Activated CD4-positive, alpha-beta T cell treated with anti-CD3 and anti-CD28 coated beads, Interleukin-10, Interleukin-2, amounts not matched to agents 100 ng/mL and 50 ng/mL, durations not matched to agents 16 hours and 8 hours (primary cell): ENCODE measurements at places on chromosomes 1 and 21.

GRCh38 chr1:3213730-3214129 lies 144.7 kb downstream of the PRDM16 start:
- no peak for DNase-seq

GRCh38 chr1:14113271-14113670 lies 413.3 kb downstream of the PRDM2 start:
- no peak for DNase-seq

GRCh38 chr1:241485145-241485544 lies 34.4 kb downstream of the FH start:
- DNase-seq: peak; percentile 27

DNA sequence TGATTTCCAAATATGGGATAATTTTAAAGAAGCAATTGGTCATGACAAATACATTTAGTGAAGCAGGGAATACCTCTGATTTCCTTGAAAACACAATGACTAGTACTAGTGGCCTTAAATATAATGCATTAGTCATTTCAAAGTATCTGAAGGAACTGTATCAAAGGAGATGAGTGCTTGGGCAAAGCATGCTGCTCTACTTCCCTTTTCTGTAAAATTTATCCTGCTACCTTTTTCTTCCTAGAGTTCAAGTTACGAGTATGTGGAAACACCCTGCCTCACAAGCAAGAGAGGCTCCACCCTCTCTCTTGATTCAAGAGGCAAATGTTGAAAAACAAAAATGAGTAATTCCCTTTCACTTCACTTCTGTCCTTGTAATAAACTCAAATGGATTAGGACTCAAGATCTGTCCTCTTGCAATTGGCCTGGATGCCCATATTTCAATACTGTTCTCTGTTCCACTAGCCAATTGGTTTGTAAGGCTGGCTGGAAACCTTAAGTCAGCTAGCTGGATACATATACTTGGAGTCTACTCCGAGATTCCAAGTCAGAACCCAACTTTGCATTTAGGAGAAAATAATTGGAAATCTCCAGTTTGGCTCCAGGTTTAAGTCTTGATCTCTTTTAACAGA lies 92.5 kb downstream of the CDC42BPA start:
- no peak for DNase-seq

DNA sequence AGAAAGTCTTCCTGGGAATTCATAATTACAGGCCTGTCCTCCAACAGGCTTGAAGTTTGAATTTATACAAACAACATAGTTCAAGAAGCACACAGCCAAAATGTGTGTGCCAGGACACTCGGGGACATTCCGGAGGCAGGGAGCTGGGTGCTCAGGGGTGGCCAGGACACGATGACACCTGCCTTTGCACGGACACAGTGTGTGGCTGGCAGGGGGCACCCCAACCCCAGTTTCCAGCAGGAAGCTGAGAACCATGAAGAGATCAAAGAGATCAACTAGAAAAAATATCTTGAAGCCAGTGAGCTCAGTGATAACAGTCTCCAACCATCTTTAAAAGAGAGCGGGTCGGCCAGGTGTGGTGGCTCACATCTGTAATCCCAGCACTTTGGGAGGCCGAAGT lies 32.5 kb upstream of the TRAPPC10 start:
- no peak for DNase-seq

GRCh38 chr1:153866045-153866850 lies 56.5 kb downstream of the GATAD2B start:
- no peak for DNase-seq

GRCh38 chr1:59556398-59556797 lies 258.4 kb upstream of the HOOK1 start:
- no peak for DNase-seq

DNA sequence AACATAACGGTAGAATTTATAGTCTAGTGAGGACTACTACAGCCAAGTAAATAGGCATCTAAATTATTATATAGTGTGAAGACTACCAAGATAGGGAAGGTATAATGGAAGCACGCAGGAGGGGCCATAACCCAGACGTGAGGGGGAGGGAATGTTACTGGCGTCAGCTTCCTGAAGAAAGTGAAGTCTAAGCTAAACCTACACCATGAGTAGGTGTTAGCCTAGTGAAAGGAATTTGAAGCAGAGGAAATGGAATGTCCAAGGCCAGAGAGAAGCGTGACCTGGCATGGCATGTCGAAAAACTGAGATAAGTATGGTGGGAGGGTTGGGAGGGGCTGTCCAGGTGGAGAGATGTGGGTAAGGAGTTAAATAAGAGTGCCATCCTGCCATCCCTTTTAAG lies 140.5 kb downstream of the SLC44A5 start:
- no peak for DNase-seq
